ENCODE measurements at places on chromosomes 12 and 14.

DNA sequence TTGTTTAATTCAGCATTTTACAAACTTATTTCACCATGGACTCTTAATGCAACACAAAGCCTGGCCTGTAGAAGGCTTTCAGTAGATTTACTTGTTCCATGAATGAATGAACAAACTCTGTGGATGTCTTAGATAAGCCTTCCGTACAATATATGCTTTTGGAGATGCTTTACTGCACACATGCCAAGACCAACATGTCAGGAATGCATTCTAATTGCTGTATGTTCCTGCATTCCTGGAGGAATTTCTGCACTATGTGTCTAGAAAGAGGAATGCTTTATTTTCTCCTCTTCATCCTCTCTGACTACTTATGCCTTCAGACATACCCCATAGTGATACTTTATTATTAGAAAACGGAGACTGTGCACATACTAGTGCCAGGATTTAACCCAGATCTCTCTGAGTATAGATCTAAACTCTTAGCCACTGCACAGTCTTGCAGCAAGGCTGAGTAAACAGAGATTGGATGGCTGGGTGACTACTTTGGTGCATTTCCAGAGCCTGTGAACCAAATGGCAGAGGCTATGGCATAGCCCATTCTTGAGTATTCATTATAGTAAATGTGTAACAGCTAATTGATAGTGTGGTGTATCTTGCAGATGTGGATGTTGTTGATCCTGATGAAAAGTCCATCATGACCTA is 108.2 kb downstream of the SYNE2 start:
- DNase-seq: no peak

DNA sequence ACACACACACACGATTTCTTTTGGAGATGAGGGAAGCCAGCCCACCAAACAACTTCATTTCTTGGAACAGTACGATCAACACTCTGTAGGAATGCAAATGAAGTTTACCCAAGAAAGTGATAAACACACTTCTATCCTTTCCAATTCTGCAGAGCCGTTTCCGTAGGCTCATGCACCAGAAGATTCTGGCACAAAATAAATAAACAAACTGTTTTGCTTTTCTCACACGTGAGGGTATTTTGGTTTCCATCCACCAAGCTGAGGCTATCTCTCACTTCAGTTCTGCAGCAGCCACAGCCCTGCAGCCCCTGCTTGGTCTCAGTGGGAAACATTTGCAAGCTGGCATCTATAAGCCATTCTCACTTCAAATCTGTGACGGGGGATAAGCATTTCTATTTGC is 15.3 kb upstream of the TSPAN11 start:
- no peak for DNase-seq

GRCh38 chr12:68792952-68793351 is 15.0 kb upstream of the MDM2 start:
- no peak for DNase-seq

GRCh38 chr12:67433385-67434175 is 164.4 kb downstream of the CAND1 start:
- DNase-seq: no peak

DNA sequence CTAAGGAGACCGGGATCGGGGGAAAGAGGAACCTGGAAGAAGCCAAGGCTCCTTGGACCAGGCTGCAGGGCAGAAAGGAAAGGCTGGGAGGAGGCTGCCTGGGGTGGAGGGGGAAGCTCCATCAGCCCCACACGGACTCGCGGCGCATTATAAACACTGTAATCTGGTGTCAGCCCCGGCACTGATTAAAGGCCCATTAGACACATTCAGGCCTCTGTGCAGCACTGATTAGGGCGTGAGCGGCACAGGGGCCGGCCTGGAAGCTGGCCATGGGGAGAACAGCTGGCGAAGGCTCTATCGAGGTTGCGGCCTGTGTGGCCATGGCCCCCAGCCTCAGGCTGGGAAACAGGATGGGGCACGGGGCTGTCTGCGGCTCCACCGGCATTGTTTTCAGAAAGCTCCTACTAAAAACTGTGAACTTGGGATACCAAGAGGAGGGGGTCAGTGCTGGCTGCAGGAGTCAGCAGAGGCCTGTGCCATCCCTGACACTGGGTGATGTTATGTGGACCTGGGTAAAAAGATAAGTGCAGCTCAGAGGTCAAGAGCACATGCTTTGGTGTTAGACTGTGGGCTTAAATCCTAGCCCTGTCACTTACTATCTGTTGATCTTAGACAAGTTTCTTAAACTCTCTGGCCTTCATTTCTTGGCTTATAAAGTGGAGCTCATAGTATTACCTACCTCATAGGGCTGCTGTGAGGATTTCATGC is 10.6 kb downstream of the ACVRL1 start:
- DNase-seq: no peak

DNA sequence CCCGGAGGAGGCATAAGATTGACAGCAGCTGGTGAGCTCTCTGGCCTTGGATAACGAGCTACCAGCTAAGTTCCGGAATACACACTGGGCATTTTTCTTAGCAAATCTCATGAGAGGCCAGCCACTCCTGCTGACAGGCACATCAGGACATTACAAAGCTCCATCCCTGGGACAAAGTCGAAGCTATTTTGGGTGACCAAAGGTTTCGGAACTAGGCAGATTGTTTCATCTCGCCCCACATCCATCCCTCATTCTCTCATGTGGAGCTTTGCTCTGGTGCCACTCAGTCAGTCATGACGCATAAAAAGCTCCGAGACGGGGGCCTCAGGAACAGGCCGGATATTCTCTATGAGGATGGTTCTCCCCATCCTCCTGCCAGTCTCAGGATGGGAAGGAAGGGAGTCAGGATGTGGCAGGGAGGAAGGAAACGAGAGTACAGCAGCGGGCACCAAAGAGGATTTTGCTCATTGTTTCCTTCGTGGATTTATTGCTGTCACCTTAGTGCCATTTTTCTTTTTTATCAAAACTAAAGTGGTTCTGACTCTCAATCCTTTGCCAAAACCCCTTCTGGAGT is 253.1 kb upstream of the FKBP4 start:
- no peak for DNase-seq

DNA sequence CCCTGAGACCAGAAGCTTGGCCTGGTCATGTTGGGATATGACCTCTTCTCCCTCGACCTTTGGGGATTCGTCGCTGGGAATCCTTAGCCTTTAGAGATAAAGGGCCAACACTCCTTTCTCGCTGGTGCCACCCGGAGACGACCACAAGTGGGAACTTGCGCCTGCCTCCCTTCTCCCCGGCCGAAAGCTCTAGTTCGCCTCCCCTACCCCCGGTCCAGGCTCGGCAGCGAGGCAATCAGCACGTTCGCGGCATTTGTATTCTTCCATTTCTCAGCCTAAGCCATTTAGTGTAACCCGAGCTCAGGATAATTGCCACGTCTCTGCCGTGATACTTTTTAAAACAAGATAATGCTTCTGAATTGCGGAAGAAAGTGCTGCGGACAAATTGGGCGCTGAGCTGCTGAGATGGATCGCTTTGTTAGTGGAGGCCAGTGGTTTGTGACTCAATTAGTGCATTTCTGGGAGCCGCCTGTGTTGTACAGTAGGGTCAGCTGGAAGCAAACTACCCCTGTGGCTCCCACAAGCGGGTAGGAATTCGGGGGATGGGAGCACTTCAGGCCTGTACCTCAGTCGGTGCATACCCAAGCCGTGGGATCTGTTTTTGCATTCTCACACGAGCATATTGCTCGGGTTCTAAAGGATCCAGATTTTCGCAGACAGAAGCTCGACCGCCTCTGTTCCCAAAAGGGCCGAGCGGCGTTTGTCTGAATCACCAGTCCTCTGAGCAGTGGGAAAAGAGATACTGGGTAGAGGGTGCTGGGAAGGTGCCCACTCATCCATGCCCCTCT is 6.8 kb upstream of the SIX1 start:
- DNase-seq: no peak

DNA sequence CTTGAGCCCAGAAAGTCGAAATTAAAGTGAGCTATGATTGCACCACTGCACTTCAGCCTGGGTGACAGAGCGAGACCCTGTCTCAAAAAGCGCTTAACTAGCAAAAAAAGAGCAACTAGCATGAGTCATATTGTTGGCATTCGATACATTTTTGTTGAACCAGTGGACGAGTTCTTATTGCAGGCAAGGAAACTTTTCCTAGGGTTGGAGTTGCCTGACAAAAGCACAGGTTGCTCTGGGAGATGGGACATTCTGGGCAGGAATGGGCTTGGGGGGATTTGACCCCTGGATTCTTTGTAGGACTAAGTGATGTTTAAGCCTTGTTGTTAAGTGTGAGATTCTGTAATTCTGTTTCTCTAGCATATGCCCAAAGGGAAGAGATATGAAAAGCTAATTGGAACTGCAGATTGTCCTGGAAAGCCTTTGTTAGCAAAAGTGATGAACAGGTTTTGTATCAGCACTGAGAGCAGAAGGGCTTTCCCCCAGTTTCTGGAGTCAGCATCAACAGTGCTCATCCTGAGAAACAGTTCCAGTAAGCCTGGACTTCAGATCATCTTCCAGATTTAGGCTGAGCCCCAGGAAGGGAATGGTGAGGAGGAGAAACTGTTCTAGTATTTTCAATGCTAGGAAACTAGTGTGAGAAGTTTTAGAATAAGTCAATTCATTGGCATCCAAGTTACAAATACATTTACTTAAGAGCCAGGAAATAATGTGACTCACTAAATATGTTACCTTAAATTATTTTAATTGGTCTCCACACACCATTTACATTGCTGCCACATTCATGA is 123.1 kb downstream of the SRGAP1 start:
- DNase-seq: no peak

DNA sequence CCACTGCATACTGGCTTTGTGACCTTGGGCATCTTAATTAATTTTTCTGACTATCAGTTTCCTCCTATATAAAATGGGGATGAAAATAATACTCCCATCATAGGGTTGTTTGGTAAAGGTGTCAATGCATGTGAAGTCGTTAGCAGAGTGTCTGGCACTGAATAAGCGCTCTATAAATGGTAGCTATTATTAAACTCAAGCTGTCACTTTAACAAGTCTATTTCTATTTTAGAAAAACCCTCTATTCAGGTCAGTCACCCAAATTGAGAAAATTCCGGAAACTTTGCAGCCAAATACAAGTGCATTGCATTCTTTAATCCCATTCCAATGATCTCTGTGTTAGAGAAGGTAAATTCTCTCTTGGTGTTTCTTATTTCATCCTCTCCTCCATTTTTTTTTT is 363.1 kb downstream of the SYT1 start:
- DNase-seq: no peak

DNA sequence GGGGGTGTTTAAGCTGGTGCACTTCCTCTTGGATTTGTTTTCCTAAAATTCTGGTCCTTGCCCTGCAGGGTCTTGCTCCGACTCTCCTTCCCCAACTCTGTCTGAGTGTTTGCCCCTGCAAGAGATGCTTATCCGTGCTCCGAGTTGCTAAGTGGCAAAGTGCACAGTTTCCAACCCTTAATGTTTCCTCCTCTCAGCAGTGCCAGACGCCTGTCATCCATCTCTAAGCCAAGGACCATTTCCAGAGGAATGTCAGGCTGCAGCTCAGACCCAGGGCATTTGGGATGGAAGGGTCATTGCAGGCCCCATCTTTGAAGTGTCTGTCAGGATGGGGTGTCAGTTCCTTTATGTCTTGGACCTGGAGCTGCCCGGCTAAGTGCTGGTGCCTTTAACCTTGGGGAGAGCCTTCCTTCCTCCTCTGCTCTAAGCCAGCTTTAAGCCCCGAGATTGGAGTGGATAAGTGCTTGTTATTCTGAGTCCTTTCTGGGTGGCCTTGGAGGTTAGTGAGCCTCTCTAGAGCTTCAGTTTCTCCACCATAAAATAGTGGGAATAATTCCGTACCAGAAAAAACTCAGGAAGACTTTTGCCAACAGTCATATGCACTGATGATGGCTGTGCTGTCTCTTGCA is 15.0 kb downstream of the WNT5B start:
- no peak for DNase-seq

DNA sequence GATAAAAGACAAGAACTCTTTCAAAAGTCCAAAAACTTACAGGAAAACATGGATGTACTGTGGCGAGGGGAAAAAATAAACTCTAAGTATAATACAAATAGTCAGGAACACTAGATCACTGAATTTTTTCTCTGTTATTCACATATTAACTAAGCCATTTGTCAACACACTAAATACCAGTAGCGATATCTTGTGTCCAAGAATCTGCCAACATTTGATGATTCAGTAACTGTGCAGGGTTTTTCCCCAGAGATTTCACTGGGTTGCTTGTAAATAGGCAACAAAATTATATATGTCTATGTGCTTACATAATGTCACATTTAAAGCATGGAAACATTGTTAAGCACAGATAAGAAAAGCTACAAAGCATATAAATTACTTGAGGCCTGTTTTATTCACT is 205.9 kb downstream of the KIF21A start:
- DNase-seq: no peak

GRCh38 chr12:110957159-110957558 is 36.8 kb upstream of the MYL2 start:
- DNase-seq: no peak

- DNase-seq: no peak
Observed at GRCh38 chr12:9960590-9960989, 10.6 kb upstream of the CLEC12A start.

DNA sequence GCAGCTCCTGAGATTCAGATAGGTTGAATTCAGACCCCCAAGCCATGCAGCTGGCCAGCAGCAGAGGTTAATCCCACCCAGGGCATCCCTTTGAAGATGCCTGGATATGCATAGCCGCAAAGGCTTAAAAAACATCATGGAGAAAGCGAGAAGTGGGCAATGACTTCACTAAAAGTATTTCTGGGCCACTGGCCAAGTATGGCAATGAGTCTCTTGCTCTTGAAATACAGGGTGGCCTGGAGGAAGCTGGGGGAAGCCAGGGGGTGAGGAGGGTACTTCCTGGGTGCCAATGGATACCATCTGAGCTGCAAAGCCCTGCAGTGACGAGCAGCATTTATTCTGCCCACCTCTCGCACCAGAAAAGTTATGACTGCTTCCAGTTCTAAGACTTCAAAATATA is 539.3 kb upstream of the TBX3 start:
- DNase-seq: no peak

DNA sequence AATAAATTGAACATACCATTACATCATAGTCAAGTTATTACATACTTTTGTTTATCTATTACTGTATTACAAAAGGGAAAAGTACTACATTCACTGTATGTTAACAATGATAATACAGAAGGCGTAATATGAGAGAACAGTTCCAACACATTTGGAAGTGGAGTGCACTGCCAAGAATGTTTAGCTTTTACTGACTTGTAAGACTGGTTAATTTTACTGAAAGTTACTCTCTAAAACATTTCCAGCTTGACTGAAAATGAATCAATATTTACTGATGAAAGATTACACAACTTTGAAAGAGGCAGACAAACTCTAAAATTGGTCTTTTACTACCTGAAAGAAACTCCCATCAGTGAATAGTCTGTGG is 728.5 kb downstream of the FSCB start:
- DNase-seq: no peak

GRCh38 chr12:103540319-103540718 is 44.6 kb upstream of the C12orf42 start:
- no peak for DNase-seq

GRCh38 chr14:47619392-47619791 is 56.0 kb downstream of the MDGA2 start:
- DNase-seq: no peak

DNA sequence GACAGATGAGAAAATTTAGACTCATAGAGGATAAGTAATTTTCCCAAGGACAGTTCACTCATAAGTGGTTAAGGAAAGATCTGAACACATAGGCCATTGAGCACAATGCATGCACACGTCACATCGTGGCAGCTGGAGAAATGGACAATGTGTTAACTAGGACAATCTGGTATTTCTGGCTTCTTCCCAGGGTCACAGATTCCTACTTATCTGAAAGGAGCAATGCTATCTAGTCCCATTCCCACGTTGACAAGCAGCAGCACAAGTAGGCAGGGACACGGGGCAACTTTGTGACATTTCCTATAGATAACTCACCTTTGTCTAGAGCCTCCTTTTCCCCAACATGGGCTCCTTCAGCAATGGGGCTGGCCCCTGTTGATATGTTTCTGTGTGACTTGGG is 6.7 kb upstream of the CMAS start:
- no peak for DNase-seq

Data from NCI-H1048 (cell line).